ENCODE measurements at places on chromosomes 16 and 17.

DNA sequence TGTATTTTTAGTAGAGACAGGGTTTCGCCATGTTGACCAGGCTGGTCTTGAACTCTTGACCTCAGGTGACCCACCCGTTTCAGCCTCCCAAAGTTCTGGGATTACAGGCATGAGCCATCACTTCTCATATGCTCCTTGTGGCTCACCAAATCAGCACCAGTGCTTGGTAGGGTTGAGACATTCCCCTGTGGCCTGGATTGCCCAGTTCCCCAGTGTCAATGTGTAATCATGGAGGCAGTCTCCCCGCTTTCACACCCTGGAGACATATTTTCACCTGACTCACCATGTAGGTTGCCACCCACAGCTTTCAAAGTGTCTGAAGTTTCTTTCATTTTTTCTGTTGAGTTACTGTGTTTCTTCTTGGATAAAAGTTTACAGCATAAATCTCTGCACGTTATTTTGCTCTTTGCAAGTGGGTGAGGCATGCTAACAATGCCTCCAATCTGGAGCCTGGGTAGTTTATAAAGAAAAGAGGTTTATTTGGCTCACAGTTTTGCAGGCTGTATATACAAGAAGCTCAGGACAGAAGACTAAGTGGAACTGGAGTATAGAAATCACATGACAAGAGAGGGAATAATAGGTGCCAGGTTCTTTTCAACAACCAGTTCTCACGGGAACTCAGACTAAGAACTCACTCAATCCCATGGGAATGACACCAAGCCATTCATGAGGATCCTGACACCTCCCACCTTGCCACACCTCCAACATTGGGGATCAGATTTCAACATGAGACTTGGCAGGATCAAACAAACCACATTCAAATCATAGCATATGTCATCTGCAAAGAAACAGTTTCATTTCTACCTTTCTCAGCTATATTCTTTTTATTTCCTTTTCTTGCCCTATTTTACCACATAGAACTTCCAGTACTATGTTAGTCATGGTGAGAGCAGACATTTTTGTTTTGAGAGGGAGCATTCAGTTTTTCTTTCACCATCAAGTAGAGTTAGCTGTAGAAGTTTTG lies 113.2 kb downstream of the PHKB start:
- no peak for DNase-seq

- no peak for DNase-seq
Observed at GRCh38 chr16:2860826-2861567, 3.0 kb upstream of the PRSS22 start.

- no peak for DNase-seq
Observed at GRCh38 chr17:21304091-21304490, 19.6 kb downstream of the MAP2K3 start.

DNA sequence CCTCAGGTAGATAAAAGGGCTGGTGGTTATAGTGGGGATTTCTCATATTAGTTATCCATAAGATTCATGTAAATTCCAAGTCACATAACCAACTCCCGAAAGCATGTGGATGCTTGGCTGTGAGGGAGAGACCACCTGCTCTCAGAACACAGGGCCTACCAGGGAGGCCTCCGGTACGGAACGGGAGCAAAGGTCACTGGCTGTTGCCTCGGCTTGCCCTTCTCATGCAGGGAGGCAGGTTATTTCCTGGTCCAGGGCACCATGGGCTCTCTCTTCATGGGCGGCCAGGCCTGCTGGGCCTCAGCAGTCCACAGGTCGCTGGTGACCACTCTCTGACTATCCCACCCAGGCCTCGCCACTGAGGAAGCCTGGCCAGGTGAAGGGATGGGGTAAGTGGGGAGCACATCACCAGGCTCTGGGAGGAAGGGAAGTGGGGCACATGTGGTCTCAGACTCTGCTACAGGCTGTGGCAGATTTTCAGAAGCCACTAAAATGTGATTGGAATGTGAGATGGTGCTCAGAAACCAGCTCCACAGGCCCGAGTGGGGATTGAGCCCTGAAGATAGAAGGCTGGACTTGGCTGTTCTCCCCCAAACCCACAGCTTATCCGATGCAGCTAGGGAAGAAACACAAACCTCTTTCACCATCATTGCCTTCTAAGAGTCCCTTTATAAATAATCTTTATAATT lies 45.4 kb downstream of the HNF1B start:
- no peak for DNase-seq

DNA sequence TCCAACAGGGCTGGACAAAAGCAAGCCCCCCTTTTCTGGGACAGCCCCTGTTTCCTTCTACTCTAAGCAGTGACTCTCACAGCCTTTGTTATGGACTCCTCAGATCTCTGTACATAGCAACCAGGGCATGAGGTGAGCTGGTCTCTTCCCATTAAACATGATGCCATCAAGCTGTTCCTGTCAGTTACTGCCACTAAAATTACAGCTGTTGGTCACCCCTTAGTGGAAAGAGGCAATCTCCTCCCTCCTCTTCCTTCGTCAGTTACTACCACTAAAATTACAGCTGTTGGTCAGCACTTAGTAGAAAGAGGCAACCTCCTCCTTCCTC lies 95.2 kb upstream of the SMIM36 start:
- no peak for DNase-seq

DNA sequence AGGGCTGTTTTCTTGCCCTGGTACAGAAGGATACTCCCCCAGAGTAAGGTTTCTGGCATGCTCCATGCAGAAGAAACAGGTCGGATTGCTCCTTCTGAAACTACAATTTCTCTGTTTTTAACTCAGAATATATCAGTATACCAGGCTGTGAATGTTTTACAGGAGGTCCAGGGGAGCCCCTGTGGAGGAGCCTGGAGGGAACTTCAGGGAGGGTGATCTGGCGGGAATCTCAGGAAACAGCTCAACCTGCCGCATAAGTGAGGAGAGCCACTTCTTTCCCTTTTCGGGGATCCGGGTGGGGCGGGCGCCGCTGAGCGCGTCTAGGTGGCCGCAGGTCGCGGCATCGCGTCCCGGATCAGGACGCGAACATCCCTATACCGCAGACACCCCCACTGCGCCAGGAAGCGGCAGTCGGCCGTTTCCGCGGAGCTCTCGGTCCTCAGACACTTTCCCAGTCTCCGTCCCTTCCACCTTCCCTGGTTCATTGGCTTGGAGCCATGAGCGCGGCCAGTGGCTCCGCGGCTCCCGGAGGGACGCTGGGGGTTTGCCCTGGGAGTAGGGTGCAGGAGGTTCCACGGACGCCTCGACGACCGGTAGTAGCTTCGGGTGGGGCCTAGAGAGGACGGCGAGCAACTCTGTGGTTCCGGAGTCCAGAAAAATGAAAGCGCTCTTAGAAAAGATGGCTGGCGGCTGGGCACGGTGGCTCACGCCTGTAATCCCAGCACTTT lies 3.1 kb upstream of the ZNF764 start:
- DNase-seq, result no peak

GRCh38 chr17:78924481-78925151 lies 571 bp downstream of the TIMP2 start:
- DNase-seq, result no peak

- DNase-seq, result no peak
Observed at GRCh38 chr16:46745617-46746016, 2.5 kb downstream of the MYLK3 start.

DNA sequence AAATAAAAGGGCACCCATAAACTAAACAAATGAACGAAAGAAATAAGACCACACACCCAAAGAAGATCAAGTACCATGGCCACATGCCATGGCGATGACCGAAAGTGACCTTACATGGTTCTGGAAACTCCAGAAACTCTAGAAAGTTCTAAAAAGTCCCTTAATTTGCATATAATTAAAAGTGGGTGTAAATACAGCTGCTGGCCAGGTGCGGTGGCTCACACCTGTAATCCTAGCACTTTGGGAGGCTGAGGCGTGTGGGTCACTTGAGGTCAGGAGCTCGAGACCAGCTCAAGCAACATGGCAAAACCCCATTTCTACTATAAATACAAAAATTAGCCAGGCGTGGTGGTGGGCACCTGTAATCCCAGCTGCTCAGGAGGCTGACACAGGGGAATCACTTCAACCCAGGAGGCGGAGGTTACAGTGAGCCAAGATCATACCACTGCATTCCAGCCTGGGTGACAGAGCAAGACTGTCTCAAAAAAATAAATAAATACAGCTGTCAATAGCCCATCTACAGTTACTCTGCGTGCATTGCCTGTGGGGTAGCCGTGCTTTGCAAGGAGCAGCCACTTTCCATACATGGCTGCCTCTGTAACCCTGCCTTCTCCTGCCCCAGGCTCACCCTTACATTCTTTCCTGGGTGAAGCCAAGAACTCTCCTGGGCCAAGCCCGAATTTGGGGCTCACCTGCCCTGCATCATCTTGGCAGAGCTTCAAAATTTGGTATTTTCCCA lies 7.2 kb upstream of the ZNF778 start:
- DNase-seq, result no peak

DNA sequence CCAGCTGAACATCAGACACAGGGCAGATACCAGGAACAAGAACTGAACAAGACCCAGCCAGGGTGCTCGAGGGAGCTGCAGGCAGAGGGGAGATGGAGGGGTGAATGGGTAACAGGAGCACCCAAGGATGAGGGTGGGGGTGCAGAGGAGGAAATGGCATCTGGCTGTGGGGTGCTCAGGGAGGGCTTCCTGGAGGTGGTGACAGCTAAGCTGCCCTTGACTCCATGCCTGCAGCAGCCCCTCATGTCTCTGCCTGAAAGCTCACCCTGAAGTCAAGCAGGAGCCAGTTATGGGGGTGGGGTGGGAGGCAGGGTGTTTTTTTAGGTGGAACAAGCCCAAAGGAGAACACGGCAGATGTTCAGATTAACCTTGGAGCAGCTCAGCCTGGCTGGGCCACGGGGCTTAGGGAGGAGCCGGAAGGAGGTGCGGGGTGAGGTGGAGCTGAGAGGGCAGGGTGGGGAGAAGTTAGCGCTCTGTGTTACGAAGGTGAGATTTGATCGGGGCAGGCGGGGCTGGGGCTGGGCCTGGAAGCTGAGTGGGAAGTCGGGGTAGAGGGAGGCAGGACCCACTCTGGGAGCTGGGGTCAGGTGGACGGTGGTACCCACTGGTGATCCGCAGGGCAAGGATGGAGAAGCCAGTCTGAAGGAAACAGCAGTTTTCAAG lies 143.0 kb downstream of the ENGASE start:
- no peak for DNase-seq

DNA sequence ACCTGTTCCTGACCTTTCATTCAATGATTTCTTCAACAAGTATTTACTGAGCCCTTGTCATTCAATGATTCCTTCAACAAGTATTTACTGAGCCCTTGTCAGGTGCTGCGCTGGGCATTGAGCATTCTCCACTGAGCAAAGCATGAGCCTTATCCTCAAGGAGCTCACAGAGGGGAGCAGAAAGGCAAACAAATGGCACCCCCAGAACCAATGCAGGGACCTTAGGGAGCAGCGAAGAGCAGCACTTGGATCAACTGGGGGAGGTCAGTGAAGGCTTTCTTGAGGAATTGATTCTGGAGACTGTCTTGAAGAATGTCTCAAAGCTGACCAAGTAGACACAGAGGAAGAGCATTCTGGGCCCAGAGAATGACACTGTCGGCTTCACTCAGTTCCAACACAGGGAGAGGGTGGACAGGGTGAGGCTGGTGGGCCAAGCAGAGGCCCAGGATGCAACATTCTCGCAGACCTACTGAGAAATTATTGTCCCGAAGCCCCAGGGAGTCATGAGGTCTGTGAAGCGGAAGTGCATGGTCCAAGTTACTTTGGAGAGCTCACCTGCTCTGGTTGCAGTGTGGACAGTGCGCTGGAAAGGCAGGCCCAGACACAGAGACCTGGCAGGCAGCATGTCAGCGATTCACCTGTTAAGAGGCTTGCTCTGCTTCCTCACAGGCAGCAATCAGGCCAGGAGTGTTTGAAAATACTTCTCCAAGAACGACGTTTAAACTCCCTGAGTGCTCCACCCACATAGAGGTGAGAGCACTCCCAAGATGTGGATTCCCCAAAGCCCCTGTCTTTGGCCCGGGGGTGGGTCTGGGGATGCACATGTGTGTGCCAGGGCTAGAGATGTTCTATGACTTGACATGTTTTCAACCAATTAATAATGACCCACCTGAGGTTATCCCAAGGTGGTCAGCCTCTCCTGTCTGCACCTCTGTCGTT lies 3.2 kb upstream of the MPO start:
- no peak for DNase-seq

- no peak for DNase-seq
Observed at GRCh38 chr16:12503191-12503590, 300.5 kb downstream of the CPPED1 start.

GRCh38 chr17:82217530-82218204 lies 5.0 kb upstream of the CCDC57 start:
- no peak for DNase-seq

GRCh38 chr17:9324864-9325263 lies 250.8 kb downstream of the STX8 start:
- no peak for DNase-seq

- DNase-seq, result no peak
Observed at GRCh38 chr16:8798535-8799157, 1.0 kb downstream of the PMM2 start.

GRCh38 chr16:49278944-49279725 lies 2.5 kb downstream of the CBLN1 start:
- no peak for DNase-seq

DNA sequence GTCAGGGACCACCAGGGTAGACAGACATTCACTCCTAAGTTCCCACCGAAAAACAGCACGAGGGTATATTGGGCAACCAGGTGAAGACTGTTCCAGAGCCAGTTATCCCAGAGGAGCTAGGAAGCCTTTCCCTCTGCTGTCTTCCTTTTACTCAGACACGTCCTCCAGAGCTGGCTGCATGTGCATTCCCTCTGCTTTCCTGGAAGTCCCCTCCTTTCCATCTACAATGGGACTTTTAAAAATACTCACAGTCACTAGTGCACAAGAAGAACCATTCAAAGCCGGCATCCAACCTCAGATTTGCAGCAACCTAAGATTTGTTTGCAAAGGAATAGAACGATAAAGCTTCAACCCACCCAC lies 32.5 kb upstream of the CRISPLD2 start:
- no peak for DNase-seq

- DNase-seq, result peak; percentile 19
Observed at GRCh38 chr17:4142107-4142900, 526 bp downstream of the ZZEF1 start.
